ENCODE measurements at places on chromosomes 2 and 18.

GRCh38 chr2:177385151-177385550 is 7.4 kb upstream of the AGPS start:
- no peak for DNase-seq

- peak; percentile 8 for DNase-seq
Observed at GRCh38 chr2:208025814-208026184, 472 bp upstream of the PLEKHM3 start.

- no peak for DNase-seq
Observed at GRCh38 chr2:18605115-18605514, 15.7 kb upstream of the NT5C1B start.

GRCh38 chr2:199144036-199144435 is 313.7 kb downstream of the SATB2 start:
- no peak for DNase-seq

- DNase-seq: no peak
Observed at GRCh38 chr2:239315308-239315707, 85.5 kb downstream of the HDAC4 start.

DNA sequence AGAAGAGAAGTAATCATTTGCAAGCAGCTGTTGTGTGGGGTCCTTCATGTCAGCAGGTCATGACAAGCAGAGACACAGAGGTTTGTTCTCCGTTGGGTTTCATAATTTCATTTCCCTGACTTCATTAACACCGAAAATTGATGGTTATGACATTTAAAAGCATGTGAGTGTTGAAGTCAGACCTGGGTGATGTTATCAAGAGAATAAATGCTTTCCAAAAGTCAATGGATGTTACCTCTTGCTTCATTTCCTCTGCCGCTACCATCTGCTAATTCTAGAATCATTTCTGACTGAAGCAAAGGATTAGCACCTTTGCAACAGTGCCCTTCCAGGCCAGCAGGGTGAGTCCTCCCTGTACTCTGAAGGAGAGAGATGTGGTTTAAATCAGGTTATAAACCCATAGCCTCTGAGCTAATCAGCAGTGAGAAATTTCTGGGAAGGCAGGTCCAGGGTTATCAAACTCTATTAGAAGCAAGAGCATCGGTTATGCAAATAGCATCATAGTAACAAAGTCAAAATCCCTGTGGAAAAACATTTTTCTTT is 446.2 kb downstream of the PIK3C3 start:
- DNase-seq: no peak

DNA sequence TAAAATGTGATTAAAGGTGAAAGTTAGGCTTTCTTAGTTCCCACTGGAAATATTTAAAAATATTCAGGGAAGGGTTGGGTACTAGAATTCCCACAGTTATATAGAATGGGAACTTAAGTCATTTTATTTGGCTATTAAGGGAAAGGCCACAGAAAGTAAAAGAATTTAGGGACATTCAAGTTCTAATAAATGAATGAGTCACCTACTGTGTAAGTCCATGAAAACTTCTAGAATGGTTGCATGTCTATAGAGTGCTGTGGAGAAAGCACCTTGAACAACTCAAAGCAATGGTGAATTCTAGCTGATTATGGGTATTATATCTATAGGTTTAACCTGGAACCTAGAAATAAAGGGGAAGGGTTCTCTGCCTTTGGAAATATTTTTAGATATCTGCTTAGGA is 28.1 kb upstream of the SLC4A10 start:
- DNase-seq: no peak

DNA sequence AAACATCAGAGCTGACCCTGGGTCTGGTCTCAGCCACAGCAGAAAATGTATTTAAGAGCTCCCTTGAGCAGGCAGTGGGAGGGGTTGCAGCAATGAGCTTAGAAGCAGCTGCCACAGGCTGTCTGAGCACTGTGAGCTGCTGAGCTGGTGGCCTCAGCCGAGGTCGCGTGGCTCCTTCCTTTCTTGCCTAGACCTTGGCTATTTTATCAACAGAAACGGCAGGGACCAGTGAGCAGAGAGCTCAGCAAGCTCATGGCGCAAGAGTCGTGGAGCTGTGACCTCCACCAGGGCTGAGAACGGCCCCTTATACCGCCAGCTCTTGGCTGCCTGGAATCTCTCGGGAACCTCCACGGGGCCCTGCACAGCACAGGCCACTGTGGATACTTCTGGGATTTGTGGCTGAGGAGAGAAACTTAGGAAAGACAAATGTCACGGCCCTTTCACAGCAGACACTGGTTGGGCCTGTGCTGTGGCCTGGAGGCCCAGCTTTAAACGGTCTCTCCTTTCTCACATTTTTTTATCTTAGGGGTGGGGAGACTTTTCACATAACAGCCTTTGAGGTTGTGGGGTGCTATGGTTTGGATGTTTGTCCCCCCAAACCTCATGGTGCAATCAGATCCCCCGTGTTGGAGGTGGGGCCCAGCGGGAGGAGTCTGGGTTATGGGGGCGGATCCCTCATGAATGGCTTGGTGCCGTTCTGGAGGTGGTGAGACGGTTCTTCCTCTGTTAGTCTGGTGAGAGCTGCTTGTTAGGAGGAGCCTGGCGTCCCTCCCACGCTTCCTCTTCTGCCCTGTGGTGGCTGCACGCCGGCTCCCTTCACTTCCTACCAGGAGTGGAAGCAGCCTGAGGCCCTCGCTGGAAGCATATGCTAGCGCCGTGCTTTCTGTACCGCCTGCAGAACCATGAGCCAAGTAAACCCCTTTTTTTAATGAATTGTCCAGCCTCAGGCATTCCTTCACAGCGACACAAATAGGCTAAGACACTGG is 1.7 kb downstream of the ALLC start:
- no peak for DNase-seq

GRCh38 chr2:148726228-148726627 is 81.7 kb downstream of the EPC2 start:
- DNase-seq: no peak

DNA sequence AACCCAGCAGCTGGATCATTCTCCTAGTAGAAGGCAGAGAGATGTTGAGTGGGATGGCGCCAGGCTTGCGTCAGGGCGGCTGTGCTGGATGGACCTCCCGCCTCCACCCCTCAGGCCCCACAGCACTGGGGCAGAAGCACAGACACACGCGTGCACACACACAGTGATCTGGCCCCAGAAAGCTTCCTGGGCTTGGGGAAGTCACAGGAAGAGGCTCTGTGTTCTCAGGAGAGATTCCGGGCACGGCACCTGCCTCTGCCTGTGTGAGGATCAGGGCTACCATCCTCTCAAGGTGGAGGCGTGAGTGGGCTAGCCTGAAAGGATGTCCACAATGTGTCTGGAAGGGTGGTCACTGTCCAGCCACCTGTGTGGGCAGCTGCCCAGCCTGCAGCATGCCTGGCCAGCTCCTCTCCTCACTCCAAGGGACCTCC is 229.8 kb upstream of the HS6ST1 start:
- DNase-seq: no peak

Measured in activated T-helper 1 cell treated with anti-CD3 and anti-CD28 coated beads, Interleukin-2, amount 50 U/mL, for 16 hours (primary cell).